Activated T-helper 1 cell treated with anti-CD3 and anti-CD28 coated beads, Interleukin-12 subunit alpha, Interleukin-12 subunit beta, Interleukin-2, Interleukin-4 antibody, amounts not matched to agents 30 ng/mL and 10 ng/mL and 1 ng/mL, durations not matched to agents 14 hours and 24 hours and 36 hours (primary cell): ENCODE measurements at places on chromosomes 2 and 18. TPM values are rescaled to one million over a fixed set of nuclear protein-coding genes. Genes with fewer than 3 reads are reported as not detected.
A peak's percentile ranks its signal among the peaks of the same experiment; 100 is the strongest.

Gene SPP2
- total RNA-seq, result not detected in 2 replicates

GRCh38 chr2:85888684-85889626 lies at the start of gene ST3GAL5:
ST3GAL5 (minus strand) TSS chr2:85888990; CDS start chr2:85888905, 85 bp downstream.
- peak; percentile 90 for DNase-seq
- peaks cover 17% of the 10 kb centered on the region for H3K36me3 ChIP-seq
- H3K27ac ChIP-seq, result peak within 1 kb of the TSS; percentile 87
- no peaks in the 10 kb centered on the region for H3K27me3 ChIP-seq
- H3K4me1 ChIP-seq, result peaks cover 73% of the 10 kb centered on the region
- peak within 1 kb of the TSS; percentile 88 for H3K4me3 ChIP-seq

DNA sequence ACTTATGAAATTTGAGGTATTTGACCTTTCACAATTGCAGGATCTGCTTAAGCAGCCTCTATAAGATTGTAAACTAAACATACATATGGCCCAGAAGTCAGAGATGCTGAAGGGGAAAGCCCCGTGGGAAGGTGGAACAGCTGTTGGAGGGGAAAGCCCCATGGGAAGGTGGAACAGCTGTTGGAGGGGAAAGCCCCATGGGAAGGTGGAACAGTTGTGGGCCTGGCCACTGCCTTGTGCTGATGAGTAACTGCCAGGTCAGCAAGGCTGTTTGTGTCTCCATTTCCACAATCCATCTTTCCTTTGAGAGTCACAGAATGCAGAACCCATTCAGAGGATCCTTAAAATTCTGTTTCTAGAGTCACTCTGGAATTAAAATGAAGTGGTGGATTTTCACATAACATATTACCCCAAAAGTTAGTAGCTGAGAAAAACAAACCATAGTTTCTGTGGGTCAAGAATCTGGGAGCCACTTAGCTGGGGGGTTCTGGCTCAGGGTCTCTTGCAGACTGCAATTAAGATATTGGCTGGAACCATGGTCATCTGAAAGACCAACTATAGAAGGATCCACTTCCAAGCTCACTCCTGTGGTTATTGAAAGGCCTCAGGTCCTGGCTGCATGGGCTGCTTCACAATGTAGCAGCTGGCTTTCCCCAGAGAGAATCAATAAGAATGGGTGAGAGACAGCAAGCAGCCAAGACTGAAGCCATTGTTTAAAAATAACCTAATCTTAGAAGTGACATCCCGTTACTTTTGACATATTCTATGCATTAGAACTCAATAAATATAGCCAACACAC lies 86.6 kb upstream of the CAVIN2 start:
- H3K4me3 ChIP-seq, result no peak overlapping the region
- no peaks in the 10 kb centered on the region for H3K36me3 ChIP-seq
- no peak overlapping the region for H3K27ac ChIP-seq
- peaks cover 6% of the 10 kb centered on the region for H3K4me1 ChIP-seq

- peaks cover 5% of the 10 kb centered on the region for H3K4me1 ChIP-seq
- no peak for DNase-seq
- H3K4me3 ChIP-seq, result no peak overlapping the region
- H3K27me3 ChIP-seq, result peaks cover 6% of the 10 kb centered on the region
- no peaks in the 10 kb centered on the region for H3K36me3 ChIP-seq
- H3K27ac ChIP-seq, result no peak overlapping the region
Observed at GRCh38 chr2:196041786-196042185, 26.9 kb downstream of the DNAH7 start.

- no peak overlapping the region for H3K27ac ChIP-seq
- no peak overlapping the region for H3K4me3 ChIP-seq
- DNase-seq, result no peak
- H3K36me3 ChIP-seq, result no peaks in the 10 kb centered on the region
- H3K4me1 ChIP-seq, result no peaks in the 10 kb centered on the region
- H3K27me3 ChIP-seq, result no peaks in the 10 kb centered on the region
Observed at GRCh38 chr2:65724336-65724735, 291.9 kb upstream of the SPRED2 start.

Gene HSBP1L1
- 9.0 and 10.0 TPM in 2 replicates for total RNA-seq

DNA sequence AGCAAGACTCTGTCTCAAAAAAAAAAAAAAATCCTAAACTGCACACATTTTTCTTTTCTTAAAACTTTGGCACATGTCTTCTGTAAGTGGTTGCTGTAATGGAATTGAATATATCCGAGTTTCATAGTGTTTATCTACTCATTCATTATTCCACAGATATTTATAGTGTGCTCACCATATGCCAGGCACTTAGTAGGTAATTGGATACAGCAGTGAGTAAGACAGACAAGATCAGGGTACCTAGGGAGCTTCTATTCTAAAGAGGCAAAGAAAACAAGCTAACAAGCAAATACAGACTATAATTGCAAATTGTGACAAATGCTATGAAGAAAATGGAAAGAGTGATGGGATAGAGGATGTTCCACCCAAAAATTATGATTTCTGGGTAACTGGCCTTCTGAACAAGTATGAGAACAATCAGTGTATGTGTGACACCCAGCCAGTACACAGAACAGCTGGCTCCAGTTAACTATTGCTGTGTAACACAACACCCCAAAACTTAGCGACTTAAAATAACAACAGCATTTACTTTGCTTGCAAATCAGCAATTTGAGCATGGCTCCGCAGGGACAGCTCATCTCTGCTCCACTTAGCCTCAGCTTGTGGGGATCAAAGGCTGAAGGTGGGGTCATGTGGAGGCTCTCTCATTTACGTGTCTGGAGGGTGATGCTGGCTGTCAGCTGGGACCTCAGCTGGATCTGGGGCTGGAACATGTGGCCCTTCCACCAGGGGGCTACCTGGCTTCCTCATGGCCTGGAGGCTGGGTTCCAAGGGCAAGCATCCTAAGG lies 224.9 kb downstream of the INSIG2 start:
- H3K4me1 ChIP-seq, result peaks cover 7% of the 10 kb centered on the region
- H3K27me3 ChIP-seq, result peaks cover 20% of the 10 kb centered on the region
- no peak overlapping the region for H3K4me3 ChIP-seq
- no peak for DNase-seq
- no peak overlapping the region for H3K27ac ChIP-seq

- H3K27ac ChIP-seq, result no peak overlapping the region
- DNase-seq, result no peak
- H3K36me3 ChIP-seq, result no peaks in the 10 kb centered on the region
- peaks cover 17% of the 10 kb centered on the region for H3K27me3 ChIP-seq
Observed at GRCh38 chr2:15814946-15815345, 125.4 kb upstream of the MYCN start.

- H3K4me1 ChIP-seq, result peaks cover 26% of the 10 kb centered on the region
- DNase-seq, result no peak
- peaks cover 8% of the 10 kb centered on the region for H3K36me3 ChIP-seq
- peak within 1 kb of the TSS; percentile 76 for H3K4me3 ChIP-seq
- H3K27me3 ChIP-seq, result peaks cover 38% of the 10 kb centered on the region
Observed at GRCh38 chr2:42792583-42793333, at the start of gene HAAO. HAAO (minus strand) TSS chr2:42792583; CDS start chr2:42792536, 47 bp downstream.

Gene BIN1
- total RNA-seq, result 38.4 and 41.9 TPM in 2 replicates

- H3K4me1 ChIP-seq, result peaks cover 84% of the 10 kb centered on the region
- H3K27me3 ChIP-seq, result no peaks in the 10 kb centered on the region
- H3K4me3 ChIP-seq, result peak overlapping the region; percentile 93
- peak overlapping the region; percentile 84 for H3K27ac ChIP-seq
- DNase-seq, result peak; percentile 10
Observed at GRCh38 chr18:3262234-3263131, 550 bp downstream of the MYL12B start.

- DNase-seq, result no peak
- H3K36me3 ChIP-seq, result no peaks in the 10 kb centered on the region
- H3K27ac ChIP-seq, result no peak overlapping the region
- H3K4me3 ChIP-seq, result no peak overlapping the region
- H3K4me1 ChIP-seq, result no peaks in the 10 kb centered on the region
- H3K27me3 ChIP-seq, result no peaks in the 10 kb centered on the region
Observed at GRCh38 chr18:70662588-70662987, 373.7 kb downstream of the SOCS6 start.

Gene IL1RL1
- 3.9 and 4.8 TPM in 2 replicates for total RNA-seq

Gene SH3RF3
- total RNA-seq, result 0.39 and 0.54 TPM in 2 replicates

- DNase-seq, result no peak
- H3K4me1 ChIP-seq, result no peaks in the 10 kb centered on the region
- H3K27ac ChIP-seq, result no peak overlapping the region
- H3K36me3 ChIP-seq, result no peaks in the 10 kb centered on the region
- H3K27me3 ChIP-seq, result no peaks in the 10 kb centered on the region
Observed at GRCh38 chr18:40046596-40046995, 1908.4 kb upstream of the PIK3C3 start.

GRCh38 chr2:181140928-181141327 lies 160.5 kb downstream of the UBE2E3 start:
- peaks cover 19% of the 10 kb centered on the region for H3K36me3 ChIP-seq
- peak overlapping the region; percentile 49 for H3K4me3 ChIP-seq
- peak overlapping the region; percentile 87 for H3K27ac ChIP-seq
- peaks cover 74% of the 10 kb centered on the region for H3K4me1 ChIP-seq

Gene STEAP3
- 0.07 and 0.13 TPM in 2 replicates for total RNA-seq

DNA sequence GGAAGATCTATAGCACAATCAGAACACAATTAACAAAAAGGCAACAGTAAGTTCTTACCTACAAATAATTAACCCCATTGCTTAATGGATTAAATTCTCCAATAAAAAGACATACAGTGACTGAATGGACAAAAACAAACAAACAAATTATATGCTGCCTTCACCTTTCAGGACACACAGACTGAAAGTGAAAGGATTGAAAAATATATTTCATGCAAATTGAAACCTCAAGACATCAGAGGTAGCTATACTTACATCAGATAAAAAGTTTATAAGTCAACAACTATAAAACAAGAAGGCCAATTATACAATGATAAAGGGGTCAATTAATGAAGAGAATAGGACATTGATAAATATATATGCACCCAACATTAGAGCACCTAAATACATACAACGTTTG lies 741.2 kb upstream of the FAM98A start:
- H3K27ac ChIP-seq, result no peak overlapping the region
- no peaks in the 10 kb centered on the region for H3K4me1 ChIP-seq
- H3K36me3 ChIP-seq, result no peaks in the 10 kb centered on the region
- no peak overlapping the region for H3K4me3 ChIP-seq
- no peaks in the 10 kb centered on the region for H3K27me3 ChIP-seq
- no peak for DNase-seq

Gene PROC
- 0.29 TPM in 2 replicates for total RNA-seq

GRCh38 chr18:79725486-79725885 lies 45.9 kb downstream of the CTDP1 start:
- H3K36me3 ChIP-seq, result peaks cover 60% of the 10 kb centered on the region
- no peak overlapping the region for H3K4me3 ChIP-seq
- peaks cover 6% of the 10 kb centered on the region for H3K4me1 ChIP-seq
- H3K27me3 ChIP-seq, result no peaks in the 10 kb centered on the region

Gene NT5C1B
- total RNA-seq, result not detected in 2 replicates

Gene NEB
- total RNA-seq, result 0.05 and 0.08 TPM in 2 replicates

DNA sequence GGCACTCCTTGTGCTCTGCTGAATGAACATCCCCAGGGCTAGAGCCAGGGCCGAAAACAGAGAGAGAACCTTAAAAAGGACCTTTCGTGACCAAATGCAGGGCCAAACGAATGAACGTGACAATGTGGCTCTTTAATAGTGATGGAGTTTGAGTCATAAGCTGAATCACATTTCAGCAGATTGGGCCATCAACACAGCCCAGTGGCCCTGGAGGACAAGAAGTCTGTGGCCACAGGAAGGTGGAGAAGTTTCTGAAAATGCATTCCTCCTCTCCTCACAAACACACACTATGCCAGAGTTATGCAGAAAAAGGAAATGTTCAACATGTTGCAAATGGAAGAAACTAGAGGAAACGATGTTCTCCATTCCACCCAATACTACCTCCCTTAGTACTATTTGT lies 415.8 kb downstream of the HRH4 start:
- H3K36me3 ChIP-seq, result no peaks in the 10 kb centered on the region
- no peak overlapping the region for H3K4me3 ChIP-seq
- H3K4me1 ChIP-seq, result no peaks in the 10 kb centered on the region
- no peak overlapping the region for H3K27ac ChIP-seq
- no peaks in the 10 kb centered on the region for H3K27me3 ChIP-seq

- H3K27me3 ChIP-seq, result no peaks in the 10 kb centered on the region
- H3K4me3 ChIP-seq, result no peak overlapping the region
- H3K36me3 ChIP-seq, result peaks cover 16% of the 10 kb centered on the region
- H3K27ac ChIP-seq, result no peak overlapping the region
- H3K4me1 ChIP-seq, result peaks cover 32% of the 10 kb centered on the region
Observed at GRCh38 chr2:24917086-24917485, 3.0 kb downstream of the ADCY3 start.

DNA sequence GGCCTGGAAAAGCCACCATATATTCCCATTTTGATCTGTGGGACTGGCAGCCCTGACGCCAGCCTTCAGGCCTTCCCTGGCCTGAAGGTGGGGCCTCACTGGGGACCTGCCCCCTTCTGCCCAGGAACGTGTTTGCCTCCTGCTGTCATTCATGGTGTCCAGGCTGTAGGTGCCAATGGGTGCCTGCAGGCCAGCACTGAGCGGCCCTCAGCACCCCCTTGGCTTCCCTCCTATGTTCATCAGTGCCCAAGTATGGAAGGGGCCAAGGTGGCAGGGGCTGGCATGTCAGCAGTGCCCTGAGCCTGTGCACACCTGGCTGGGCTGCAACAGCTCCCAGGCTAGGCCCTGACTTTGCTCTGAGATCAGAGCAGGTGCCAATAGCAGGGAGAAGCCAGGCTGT lies 800.3 kb upstream of the RAB6C start:
- no peak for DNase-seq
- H3K27ac ChIP-seq, result no peak overlapping the region
- H3K36me3 ChIP-seq, result no peaks in the 10 kb centered on the region
- H3K4me3 ChIP-seq, result no peak overlapping the region

- no peak for DNase-seq
- no peaks in the 10 kb centered on the region for H3K27me3 ChIP-seq
Observed at GRCh38 chr2:12498704-12499103, 218.0 kb upstream of the TRIB2 start.

DNA sequence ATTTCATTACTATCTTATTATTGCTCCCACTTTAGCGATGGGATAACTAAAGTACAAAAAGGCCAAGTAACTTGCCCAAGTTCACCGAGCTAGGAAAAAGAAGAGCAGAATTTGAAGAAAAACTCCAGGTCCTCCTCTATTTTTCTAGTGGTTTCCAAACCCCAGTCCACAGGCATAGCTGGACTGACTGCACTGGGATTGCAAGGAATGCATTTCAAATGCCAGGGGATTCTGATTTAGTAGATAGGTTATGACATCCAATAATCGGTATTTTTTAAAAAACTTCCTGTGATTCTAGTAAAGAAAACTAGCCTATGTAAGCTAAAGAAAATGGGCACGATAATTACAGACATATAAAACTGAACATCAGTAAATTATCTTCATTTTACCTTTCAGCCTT lies 62.7 kb upstream of the GALNT5 start:
- no peaks in the 10 kb centered on the region for H3K36me3 ChIP-seq
- peaks cover 14% of the 10 kb centered on the region for H3K4me1 ChIP-seq
- no peak overlapping the region for H3K4me3 ChIP-seq
- DNase-seq, result no peak
- no peak overlapping the region for H3K27ac ChIP-seq

Gene PCARE
- total RNA-seq, result not detected in 2 replicates
